ENCODE measurements at places on chromosomes 5 and 9. TPM values are rescaled to one million over a fixed set of nuclear protein-coding genes. Genes with fewer than 3 reads are reported as not detected.

The PGM5 gene
- 33.3 TPM for total RNA-seq

The PBX3 gene
- total RNA-seq: 19.7 TPM

The PALM2AKAP2 gene
- total RNA-seq: 25.2 TPM

The WNK2 gene
- total RNA-seq: not detected

The RORB gene
- 0.50 TPM for total RNA-seq

The SPATA31C1 gene
- not detected for total RNA-seq

The C5 gene
- total RNA-seq: 5.3 TPM

The FBP1 gene
- total RNA-seq: not detected
